ENCODE measurements at places on chromosomes 12 and 14.
A peak's percentile ranks its signal among the peaks of the same experiment; 100 is the strongest.

GRCh38 chr12:88325076-88325815 is 183.1 kb downstream of the TMTC3 start:
- peak; percentile 94 for DNase-seq

DNA sequence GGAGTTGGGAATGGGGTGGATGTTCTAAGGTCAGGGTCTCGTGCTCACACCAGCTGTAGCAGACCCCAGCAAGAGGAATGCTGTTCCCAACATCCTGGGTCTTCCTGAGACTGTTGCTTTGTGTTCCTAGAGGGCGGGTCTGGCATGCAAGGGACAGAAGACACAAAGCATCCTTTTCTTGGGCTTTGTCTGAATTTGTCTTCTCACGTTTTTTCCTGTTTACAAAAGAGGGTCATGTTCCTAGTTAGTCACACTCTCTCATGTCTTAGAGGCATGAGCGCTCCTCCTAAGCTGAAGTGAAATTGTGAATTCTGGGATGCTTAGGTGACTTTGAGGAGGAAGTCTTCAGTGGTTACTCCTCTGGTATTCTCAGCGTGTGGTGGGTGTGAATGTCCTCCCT is 9.6 kb upstream of the TAMALIN start:
- DNase-seq: no peak

DNA sequence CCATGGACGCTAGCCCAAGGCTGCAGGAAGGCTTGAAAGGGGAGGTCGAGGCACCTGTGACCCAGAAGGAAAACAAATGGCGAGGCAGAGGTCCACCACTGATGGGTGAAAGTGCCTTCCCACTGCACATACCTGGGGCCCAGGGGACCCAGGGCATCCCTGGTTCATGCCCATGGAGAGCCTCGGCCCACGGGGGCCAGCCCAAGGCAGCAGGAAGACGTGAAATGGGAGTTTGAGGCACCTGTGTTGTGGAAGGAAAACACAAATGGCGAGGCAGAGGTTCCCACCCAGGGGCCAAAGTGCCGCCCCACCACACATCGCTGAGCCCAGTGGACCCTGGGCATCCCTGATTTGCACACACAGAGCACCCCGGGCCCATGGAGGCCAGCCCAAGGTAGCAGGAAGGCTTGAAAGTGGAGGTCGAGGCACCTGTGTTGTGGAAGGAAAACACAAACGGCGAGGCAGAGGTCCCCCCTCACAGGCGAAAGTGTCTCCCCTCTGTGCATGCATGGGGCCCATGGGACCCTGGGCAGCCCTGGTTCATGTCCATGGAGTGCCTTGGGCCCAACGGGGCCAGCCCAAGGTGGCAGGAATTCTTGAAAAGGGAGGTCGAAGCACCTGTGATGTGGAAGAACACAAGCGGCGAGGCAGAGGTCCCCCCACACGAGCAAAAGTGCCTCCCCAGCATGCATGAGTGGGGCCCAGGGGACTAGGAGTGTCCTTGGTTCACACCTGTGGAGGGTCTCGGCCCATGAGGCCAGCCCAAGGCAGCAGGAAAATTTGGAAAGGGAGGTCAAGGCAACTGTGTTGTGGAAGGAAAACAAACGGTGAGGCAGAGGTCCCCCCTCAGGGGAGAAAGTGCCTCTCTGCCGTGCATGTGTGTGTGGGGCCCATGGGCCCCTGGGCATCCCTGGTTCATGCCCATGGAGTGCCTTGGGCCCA is 383.3 kb downstream of the ALG10 start:
- no peak for DNase-seq

DNA sequence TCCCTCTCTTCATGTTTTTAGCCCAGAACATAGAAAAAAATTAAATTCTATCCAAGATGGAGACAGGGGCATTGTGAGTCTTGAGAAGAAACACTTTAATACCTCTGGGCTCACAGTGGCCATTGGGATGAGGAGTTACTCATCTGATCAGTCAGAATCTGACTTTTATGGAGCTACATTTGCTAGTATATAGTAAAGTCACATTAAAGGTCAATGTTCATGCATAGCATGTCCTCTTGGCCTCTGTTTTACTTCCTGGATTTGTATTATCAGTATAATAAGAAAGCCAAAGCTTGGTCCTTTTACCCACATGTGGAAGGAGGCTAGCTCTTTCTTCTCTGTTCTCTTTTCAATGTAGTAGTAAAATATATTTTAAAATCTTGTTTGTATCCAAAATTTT is 93.6 kb upstream of the CNOT2 start:
- no peak for DNase-seq

- DNase-seq: no peak
Measured at GRCh38 chr12:51021694-51022093, 4.5 kb downstream of the SLC11A2 start.

GRCh38 chr12:5227708-5228373 is 184.2 kb downstream of the KCNA5 start:
- no peak for DNase-seq
